ENCODE measurements at places on chromosomes 5 and 9.
A peak's percentile ranks its signal among the peaks of the same experiment; 100 is the strongest.

GRCh38 chr5:57725658-57726504 lies 243.3 kb upstream of the ACTBL2 start:
- DNase-seq: no peak

GRCh38 chr5:180352116-180353047 lies 754 bp downstream of the GFPT2 start:
- no peak for DNase-seq

DNA sequence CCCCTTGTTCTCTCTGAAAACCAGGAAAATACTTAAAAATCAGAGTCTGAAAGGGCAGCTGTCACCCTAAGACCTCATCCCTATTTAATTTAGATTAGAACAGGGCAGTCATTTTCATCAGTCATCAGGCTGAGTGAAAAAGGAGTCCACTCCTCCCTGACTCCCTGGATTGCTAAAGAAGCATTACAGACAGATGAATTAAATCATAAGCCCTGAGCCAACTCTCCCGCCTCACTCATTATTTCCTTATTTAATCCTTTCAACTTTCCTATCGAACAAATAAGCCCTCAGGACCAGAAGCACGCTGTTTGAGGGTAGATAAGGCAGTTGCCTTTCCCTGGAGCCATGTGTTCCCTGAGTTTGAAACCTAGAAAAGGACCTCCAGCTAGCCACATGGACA lies 201.9 kb upstream of the ANKRD55 start:
- DNase-seq: no peak

- no peak for DNase-seq
Measured at GRCh38 chr5:150144879-150145278, 10.8 kb downstream of the PDGFRB start.

DNA sequence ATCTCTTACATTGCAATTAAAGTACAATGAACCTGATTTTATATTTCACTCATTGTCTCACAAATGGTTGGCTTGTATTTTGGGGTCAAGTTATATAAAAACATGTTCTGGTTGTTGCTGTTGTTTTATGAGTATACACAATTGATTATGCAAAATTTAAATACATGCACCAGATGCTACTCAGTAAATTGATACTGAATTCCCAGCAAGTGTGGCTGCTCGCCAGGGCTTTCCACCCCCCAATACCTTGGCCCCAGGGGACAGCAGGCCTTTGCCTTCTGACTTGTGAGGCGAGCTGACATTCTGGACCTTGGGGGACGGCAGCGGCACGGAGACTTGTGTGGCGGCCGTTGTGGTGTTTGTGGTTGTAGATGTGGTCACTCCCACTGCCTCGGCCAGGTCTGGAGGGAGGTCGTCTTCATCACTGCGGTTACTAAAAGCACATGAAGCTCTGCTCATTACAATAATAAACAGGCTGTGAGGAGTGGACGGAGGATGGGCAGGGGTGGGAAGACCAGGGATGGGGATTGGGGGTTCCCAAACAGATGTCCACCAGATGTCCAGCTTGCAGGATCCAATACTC lies 27.0 kb upstream of the FRRS1L start:
- no peak for DNase-seq

- DNase-seq: no peak
Measured at GRCh38 chr9:104686081-104686480, 8.2 kb upstream of the OR13D1 start.

GRCh38 chr9:132787748-132788159 lies 90.3 kb downstream of the AK8 start:
- no peak for DNase-seq

DNA sequence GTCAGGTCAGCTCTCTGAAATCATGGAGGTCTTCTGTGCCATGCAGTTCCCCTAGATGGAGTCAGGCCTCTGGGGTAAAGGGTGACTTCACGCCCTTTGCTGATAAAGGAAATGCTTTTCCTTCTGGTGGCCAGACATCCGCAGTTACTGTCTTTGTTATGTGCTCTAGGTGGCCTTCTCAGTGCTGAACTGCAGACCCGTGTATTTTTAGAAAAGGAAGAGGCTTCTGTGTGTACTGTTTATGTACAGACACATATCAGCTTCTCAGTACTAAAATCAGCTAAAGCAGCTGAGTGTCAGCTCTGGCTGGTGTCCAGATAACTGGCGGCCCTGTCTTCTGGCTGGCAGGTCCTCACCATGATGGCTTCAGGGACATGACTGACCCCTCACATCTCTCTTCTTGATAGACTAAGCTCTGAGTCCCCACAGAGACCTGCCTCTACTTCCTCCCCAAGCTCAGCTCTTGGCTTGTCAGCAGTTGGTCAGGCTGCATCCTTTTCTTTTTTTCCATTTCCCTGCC lies 75.3 kb downstream of the ARHGAP26 start:
- DNase-seq: no peak

DNA sequence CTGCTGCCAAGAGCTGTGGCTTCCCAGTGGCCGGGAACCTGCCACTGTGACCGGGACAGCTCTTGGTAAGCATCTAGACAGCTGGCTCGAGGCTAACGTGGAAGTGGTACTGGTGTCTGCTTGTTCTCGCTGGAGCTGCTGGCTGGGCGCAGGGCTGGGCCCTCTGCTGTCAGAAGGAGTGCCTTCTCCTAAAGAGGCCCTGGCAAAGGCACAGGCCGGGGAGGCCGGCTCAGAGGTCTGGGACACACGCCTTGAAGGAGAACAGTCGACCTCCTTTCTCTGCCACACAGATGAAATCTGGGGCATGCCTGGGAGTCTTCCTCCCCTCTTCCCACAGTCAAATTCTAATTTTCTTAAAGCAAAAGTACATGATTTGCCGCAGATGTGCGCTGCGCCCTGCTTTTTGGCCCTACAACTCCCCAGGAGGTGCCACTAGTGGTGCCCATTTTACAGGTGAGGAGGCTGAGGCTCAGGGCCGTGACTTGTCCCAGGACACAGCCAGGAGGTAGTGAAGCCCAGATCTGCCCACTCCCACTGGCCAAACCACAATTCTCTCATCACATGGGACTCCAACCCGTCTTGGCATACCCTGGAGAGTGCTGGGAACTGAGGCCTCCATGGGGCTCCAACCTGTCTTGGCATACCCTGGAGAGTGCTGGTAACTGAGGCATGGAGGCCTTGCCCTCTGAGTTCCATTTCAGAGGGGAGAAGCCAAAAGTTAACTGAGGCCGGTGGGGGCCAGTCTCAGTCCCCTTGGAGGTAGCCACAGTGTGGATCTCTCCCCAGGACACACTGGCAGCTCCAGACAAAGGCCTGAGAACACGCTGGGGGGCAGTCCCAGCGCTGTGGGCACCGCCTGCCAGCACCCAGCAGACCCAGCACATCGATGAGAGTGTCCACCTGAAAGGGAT lies 12.0 kb upstream of the RXRA start:
- no peak for DNase-seq

GRCh38 chr9:96279932-96280331 lies 22.0 kb downstream of the HSD17B3 start:
- no peak for DNase-seq

DNA sequence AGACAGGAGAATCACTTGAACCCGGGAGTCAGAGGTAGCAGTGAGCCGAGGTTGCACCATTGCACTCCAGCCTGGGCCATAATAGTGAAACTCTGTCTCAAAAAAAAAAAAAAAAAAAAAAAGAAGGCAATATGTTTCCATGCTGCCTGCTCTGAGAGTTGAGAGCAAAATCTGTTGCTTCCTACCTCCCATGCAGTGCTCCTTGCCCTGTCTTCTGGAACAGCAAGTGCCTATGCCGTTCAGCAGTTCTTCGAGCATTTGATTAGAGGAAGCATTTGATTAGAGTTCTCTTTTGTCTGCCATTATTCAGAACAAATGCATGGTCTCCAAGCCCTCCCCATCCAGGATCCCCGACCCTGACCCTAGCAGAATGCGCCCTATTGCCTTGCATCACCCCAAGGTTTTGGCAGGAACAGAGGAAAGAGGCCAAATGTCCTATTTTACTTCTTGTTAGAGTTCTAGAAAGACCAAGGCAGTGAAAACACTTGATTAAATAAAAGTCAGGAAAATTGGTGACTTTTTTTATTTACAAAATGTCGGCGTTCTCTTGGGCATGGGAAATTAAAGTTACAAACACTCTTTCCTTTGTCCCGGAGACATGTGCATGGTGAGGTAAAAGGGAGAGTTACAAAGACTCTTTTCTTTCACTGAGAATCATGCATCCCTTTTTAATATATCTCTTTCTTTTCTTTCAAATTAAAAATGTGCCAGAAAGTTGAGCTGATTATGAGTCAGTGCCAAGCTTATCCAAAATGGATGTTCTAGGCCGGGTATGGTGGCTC lies 27.8 kb upstream of the FSD1L start:
- DNase-seq: no peak

- no peak for DNase-seq
Measured at GRCh38 chr9:38186404-38187115, 117.5 kb upstream of the SHB start.

- DNase-seq: no peak
Measured at GRCh38 chr5:132265336-132266030, 8.0 kb downstream of the PDLIM4 start.

DNA sequence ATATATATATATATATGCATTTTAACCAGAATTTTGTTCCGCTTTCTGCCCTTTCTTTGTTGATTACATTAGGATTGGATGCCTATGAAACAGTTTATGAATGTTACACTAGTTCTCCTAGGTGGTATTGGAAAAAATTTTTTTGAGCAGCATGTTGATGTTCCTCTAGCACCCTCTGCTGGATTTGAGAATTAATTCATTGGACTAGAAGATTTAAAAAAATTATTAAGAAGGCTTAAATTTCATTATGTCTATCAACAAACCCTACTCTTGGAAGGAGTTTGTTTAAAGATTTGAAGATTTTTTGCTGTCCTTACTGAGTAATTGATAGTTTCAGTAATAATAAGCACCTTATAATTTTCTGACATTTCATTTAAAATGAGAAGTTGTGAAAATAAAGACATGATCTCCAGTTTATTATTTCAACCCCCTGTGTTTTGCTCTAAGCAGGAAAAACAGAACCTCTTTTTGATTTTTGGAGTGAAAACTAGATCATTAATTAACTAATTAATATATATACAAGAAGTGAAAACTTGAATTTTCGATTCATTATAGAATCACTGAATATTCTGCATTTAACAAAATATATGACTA lies 89.6 kb downstream of the CCDC171 start:
- no peak for DNase-seq

- DNase-seq: no peak
Measured at GRCh38 chr9:114488398-114489129, 16.7 kb downstream of the WHRN start.

- DNase-seq: no peak
Measured at GRCh38 chr5:88374391-88374790, 105.7 kb upstream of the TMEM161B start.

GRCh38 chr5:6458833-6459232 lies 10.2 kb downstream of the UBE2QL1 start:
- DNase-seq: no peak

GRCh38 chr5:68325065-68325580 lies 109.6 kb downstream of the PIK3R1 start:
- DNase-seq: no peak

GRCh38 chr9:85859765-85860164 lies 81.2 kb upstream of the NAA35 start:
- DNase-seq: no peak

- DNase-seq: no peak
Measured at GRCh38 chr5:16596581-16596940, 20.2 kb downstream of the RETREG1 start.

DNA sequence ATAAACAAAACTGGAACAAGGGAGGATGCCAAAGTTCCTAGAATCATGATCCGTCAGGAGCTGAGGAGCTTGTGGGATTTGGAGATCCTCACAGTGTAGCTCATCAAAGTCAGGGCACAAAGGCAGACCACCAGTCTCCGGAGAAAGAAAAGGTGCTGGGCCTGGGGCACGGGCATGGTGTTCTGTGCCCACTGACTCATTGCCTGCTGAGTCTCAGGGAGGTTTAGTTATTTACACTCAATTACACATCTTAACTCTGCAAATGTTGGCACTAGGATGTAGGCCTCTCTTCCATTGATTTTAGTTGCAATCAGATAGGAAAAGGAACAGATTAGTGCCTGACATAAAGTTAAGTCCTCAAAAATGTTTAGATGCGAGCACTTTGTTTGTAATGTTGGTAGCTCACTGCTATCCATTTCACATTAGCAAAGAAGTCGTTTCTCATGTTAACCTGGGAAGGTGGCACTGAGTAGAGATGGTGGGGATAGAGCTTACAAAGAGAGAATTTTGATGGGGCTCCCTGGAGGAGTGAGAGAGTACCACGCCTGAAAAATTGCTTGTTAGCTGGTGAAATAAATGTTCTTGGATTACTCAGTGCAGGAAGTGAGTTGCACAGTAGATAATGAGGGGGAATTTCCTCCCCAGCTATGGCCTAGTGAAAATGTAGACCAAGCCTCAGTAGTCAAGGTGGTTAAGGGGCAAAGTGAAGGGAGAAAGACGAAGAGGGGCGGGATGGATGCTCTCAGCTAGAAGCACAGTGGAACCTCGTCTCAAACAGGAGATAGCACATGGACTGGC lies 109.5 kb upstream of the CD180 start:
- no peak for DNase-seq

DNA sequence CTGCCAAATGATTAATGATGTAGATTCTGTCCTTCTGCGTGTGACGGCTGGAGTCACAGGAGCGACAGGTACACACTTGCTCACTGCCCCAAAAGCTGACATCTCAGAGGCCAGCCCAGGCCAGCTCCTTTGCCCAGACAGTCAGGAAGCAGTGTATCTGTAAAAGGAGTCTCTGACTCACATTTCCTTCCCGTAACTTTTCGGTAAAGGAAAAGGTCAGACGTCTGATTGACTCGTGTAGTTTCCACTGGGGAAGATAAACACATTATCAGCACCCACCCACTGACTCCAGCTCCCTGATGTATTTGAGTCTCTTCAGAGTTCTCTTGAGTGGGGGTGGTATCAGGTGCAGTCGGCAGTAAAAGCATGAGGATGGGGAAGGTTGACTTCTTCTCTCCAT lies 64.4 kb upstream of the WWC1 start:
- DNase-seq: peak; percentile 59

DNA sequence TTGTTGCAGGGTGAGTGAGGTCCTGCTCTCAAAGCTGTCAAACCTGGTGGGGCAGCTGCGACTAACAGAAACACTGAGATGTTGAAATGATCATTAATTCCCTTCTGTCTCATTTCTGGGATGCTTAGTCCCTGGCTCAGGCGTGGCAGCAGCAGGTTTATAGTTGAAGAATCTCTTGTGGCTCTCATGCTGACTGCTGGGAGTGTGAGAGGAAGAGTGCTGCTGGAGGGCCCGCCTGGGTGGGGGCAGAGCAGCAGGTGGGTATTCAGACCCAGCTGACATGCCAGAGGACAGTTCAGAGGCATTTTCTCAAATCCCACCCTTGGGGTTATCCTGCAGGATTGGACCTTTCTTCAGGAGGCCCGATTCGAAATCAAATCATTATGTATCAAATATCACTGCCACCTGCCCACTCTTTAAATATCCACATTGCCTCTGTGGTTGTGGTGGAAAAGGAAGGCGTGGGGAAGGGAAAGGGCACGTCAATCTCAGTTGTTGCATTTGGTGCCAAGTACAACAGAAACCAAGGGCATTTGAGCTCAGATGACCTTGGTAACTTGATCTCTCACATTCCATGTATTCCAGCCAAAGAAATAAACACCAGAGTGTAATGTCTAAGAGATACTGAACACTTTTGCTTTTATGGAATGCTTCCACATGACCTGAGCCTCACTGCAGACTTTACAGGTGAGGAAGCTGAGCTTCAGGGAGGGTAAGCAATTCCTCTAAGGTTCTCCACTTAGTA lies 224.3 kb downstream of the AOPEP start:
- no peak for DNase-seq

GRCh38 chr9:75539523-75539922 lies 350.9 kb upstream of the PCSK5 start:
- no peak for DNase-seq

- no peak for DNase-seq
Measured at GRCh38 chr5:129963359-129963758, 59.1 kb downstream of the CHSY3 start.

GRCh38 chr5:62938927-62939326 lies 360.3 kb downstream of the LRRC70 start:
- DNase-seq: no peak

Data from activated T-cell treated with anti-CD3 and anti-CD28 coated beads, Interleukin-2, amount 50 U/mL, for 48 hours (primary cell).